ENCODE measurements at places on chromosomes 16 and 17.

GRCh38 chr17:78535273-78536197 is 41.7 kb downstream of the DNAH17 start:
- no peak for DNase-seq

DNA sequence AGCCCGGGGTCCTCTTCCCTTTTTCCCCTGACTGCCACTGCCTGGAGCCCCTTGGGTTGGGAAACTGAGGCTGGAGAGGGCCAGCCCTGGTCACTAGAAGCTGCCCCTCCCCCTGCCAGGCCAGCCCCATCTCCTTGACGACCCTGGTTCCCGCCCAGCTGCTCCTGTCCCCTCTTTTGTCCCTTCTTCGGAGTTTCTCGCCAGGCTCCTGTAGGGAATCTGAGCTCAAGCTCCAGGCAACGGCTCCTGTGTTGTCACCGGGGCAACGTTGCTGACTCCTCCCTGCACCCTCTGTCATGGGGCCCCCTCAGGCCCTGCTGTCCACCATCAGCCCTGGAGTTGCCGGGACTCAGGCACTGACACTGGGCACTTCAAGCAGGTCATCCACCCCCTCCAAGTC is 5.7 kb downstream of the LLGL1 start:
- no peak for DNase-seq

DNA sequence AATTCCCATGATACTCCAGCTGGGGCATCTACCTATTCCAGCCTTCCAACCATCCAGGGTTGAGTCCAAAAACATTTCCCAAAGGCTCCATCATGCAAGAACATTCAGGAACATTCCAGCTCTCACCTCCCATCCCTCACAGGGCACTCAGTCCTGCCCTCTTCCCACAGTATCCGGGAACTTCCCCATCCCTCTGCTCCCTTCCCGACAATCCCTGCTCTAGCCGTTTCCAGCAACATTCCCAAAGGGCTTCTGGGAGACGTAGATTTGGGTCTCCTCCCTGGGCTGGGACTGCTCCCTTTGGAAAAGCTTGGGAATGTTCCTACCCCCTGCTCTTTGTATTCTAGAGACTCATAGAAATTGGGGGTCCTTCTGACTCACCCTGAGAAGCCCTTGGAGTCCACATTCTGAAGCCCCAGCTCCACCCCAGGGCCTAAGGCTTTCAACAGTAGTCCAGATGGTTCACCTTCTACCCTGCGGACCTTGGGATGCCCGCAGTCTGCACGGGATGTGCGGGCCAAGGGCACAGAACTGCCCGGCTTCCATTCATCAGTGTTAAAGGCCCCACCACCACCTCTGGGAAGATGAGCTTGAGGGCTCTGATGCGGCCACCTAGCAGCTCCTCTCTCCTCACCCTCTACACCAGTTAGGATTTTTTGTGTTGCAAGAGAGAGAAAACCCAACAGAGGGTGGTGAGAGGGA is 25.4 kb downstream of the NGFR start:
- no peak for DNase-seq

GRCh38 chr17:72386619-72387237 is 265.9 kb downstream of the SOX9 start:
- DNase-seq, result no peak

GRCh38 chr17:34249478-34249877 is 5.6 kb upstream of the CCL2 start:
- DNase-seq, result no peak
